ENCODE measurements at places on chromosomes 1 and 21.

GRCh38 chr1:178869119-178869697 lies 1.7 kb downstream of the ANGPTL1 start:
- DNase-seq = no peak

DNA sequence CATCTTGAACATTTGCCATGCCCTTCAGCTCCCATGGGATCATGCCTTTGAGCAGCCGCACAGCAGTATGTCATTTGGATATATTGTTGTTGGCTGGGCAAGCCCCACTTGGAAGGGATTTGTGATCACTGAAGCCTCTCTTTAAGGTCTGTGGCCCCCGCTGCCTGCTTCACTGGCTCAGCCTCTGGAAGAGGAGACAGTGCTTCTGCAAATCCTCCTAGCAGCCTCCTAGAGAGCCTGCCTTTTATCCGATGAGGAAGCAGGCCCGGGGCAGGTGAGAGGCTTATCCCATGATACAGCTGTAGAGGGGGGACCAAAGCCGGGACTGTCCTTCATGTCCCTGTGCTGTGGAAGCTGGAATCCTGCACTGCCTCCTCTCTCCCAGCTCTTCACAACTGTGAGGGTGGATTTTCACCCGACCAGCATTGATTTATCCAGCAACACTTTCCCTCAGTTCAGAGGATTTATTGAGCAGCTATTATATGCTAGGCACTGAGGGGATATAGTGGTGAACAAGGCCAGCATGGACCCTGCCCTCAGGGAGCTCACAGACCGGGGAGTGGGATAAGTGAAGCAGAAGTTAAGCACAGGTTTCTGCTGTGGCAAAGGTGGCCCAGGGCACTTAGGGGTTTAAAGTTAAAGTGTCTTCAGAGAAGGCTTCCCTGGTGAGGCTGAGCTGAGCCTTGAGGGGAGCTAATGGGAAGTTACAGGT lies 3.9 kb downstream of the TMEM61 start:
- DNase-seq = no peak

DNA sequence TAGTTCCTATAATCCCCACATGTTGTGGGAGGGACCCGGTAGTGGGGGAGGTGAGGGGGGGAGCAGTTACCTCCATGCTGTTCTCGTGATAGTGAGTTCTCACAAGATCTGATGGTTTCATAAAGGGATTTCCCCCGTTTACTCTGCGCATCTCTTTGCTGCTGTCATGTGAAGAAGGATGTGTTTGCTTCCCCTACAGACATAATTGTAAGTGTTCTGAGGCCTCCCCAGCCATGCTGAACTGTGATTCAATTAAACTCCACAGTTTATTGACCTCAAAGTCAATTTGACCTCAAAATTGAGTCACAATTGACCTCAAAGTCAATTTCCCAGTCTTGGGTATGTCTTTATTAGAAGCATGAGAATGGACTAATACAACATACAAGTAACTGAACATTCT lies 19.7 kb downstream of the DPH5 start:
- no peak for DNase-seq

DNA sequence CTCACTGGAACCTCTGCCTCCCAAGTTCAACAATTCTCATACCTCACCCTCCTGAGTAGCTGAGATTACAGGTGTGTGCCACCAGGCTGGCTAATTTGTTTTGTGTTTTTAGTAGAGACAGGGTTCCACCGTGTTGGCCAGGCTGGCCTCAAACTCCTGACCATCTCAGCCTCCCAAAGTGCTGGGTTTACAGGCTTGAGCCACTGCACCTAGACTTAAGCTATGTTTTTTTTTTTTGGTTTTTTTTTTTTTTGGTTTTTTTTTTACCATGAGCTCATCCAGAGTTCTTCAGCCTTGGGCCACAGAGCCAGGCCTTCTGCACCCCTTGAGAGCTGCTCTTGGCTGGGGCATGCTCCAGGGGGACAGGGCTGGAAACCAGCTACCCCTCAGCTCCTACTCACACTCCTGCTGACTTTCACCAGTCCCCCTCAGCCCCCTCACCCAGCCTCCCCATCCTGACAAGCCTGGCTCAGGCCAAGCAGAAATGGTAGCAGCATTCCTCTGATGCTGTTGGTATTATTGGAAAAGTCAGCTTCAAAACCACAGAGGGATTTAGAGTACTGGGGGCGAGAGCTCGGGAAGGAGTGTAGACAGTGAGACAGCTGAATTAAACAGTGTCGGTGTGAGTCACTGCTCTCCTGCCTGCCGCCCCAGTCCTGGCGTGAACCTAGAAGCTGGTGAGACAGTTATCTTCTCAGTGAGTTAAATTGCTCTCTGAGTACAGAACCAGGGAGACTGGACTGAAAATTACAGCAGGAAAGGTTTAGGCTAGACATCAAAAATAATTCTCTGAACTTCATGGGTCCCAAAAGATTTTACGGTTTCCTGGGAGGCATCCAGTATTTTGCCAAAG lies 63.7 kb downstream of the NAV1 start:
- peak; percentile 74 for DNase-seq

- no peak for DNase-seq
These were observed 14.1 kb downstream of the CCSAP start for GRCh38 chr1:229328598-229329362.

DNA sequence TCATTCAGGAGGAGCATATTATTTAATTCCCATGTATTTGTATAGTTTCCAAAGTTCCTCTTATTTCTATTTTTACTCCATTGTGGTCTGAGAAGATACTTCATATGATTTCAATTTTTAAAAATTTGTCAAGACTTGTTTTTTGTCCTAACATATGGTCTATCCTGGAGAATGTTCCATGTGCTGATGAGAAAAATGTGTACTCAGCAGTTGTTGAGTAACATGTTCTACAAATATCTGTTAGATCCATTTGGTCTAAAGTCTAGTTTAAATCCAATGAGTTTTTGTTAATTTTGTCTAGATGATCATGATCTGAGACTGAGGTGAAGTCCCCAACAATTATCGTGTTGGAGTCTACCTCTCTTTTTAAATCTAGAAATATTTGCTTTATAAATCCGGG lies 14.5 kb downstream of the PSMG1 start:
- no peak for DNase-seq

- DNase-seq = no peak
These were observed 140.3 kb downstream of the SLC30A10 start for GRCh38 chr1:219788091-219788490.

DNA sequence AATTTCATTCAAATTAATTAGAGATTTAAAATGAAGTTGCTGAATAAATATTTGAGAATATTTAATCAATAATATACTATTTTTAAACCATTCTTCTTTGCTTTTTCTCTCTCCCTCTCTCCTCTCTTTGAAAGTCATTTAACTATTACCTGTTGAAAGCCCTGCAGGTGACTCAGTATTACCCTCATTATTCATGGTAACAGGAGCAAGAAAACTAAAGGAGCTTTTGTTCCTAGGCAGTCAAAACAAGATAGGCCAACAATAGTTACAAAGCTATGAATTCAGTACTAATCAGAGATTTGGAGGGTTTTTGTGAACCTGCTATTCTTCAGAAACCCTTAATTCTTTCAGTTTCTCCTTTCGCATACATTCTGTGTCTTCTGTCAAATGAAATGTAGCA lies 721.3 kb upstream of the NCAM2 start:
- DNase-seq = no peak

GRCh38 chr1:36352125-36352909 lies 28.9 kb upstream of the EVA1B start:
- no peak for DNase-seq

GRCh38 chr1:213171711-213172110 lies 120.7 kb downstream of the RPS6KC1 start:
- DNase-seq = no peak

DNA sequence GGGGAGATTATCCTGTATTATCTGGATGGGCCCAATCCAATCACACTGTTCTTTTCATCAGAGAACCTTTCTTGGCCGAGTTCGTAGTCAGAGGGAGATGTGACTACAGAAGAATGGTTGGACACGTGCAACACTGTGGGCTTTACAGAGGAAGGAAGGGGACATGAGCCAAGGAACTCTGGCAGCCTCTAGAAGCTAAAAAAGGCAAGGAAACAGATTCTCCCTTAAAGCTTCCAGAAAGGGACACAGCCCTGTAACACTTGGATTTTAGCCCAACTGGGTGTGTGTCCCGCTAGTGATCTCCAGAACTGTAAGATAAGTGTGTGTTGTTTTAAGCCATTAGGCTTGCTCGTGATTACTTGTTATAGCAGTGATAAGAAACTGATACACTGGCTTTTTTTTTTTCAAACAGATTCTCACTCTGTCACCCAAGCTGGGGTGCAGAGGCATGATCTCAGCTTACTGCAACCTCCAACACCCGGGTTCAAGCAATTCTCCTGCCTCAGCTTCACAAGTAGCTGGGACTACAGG lies 53.9 kb upstream of the FBXO28 start:
- DNase-seq = no peak

GRCh38 chr1:119594376-119594775 lies 53.7 kb downstream of the ZNF697 start:
- DNase-seq = no peak

- DNase-seq = no peak
These were observed 8.9 kb downstream of the TRIM33 start for GRCh38 chr1:114502080-114502479.

GRCh38 chr1:176773038-176773437 lies 310.1 kb downstream of the PAPPA2 start:
- DNase-seq = no peak

- DNase-seq = no peak
These were observed 64.8 kb downstream of the MORN1 start for GRCh38 chr1:2326524-2326923.

DNA sequence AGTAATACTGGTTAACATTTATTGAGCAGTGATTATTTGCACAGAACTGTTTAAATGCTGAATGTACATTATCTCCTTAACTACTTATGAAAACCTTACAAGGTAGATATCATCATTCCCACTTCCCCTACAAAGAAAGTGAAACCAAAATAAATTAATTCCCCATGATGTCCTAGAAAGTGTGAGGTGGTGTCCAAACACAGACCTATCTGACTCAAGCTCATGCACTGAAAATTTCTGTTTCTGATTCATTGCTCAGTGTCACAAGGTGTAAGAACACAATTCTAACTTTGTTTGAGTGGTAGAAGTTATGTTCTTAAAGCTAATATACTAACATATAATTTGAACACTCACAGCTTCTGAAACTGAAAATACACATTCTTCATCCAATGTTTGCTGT lies 178.7 kb downstream of the MRPL39 start:
- DNase-seq = no peak

- no peak for DNase-seq
These were observed 12.9 kb downstream of the TMPRSS3 start for GRCh38 chr21:42382915-42383314.

- no peak for DNase-seq
These were observed 27.3 kb upstream of the TMEM61 start for GRCh38 chr1:54952950-54953718.

DNA sequence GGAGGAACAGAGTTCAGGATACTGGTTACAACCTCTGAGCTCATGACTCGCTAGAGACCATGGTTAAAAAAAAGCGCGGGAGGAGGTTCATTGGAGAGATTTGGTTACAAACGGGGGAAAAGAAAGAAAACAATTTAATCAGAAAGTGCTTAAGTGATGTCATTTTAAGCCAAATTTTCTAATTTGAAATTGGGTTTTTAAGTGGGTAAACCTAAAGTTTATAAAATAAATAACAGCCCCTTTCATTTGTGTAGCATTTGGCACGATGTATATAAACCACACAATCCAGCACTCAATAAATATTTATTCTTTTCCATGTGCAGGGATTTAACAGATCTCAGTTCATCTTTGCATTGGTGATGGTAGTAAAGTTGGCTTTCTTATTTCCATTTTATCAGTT lies 7.0 kb upstream of the DPT start:
- no peak for DNase-seq
